NCI-H446 (cell line): ENCODE measurements at places on chromosomes 3 and 15.

GRCh38 chr15:55250392-55250791, 39.2 kb downstream of the RAB27A start:
- no peak for DNase-seq

DNA sequence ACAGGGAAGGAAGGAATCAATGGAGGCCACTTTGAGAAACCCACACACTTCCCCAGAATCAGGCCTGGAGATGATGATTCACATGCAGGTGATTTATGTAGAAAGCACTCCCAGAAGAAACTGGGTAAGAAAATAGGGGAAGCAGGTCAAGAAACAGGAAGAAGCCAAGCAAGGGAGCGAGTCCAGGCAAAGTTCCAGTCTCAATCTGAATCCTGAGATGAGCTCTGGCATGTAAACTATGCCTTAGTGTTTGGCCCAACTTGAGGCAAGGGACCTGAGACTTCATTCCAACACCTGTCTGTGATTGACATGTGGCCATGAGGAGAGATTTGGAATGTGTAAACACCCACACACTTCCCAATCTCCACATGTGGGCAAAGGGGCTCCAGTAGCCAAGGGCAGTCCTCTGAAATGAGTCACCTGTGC, 61.6 kb upstream of the CTNNB1 start:
- no peak for DNase-seq

DNA sequence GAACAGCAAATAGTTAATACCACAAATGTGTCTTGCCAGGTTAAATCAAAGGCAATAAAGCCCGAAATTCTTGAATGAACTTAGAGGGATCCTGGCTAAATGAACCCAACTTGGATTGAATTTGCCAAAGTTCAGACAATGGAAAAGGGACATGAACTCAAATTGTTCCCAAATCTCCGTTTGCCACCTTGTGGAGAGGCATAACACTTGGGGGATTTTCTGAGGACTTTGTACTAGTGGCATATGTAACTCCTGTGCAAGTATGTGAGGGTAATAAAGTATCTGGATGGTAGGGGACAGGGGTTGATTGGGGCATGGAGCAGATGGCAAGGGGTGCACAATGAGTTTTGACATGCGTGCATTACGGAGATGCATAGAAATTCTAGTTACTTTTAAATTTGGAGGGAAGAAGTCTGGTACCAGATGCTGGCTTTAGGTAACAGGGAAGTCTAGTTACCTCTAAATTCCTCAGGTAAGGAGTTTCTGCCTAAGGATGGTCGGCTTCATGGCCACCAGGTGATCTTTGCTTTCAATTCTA, 1.2 kb upstream of the TCAIM start:
- no peak for DNase-seq

DNA sequence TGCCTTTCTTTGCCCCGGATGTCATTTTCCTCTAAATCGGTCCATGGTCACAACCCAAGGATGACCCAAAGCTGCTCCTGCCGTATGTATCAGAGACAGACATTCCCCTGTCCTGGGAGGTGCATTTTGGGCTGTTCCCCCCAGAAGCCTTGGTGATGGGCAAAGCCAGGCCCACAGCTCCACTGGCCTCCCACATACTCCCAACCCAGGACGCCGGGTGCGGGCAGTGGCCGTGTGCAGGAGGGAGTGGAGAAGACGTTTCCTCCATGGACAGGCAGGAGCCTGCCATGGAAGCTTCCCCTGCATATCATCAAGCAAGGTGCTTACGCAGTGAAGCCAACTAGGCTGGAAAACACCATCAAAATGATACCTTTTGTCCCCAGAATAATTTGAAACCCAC, 175.0 kb downstream of the ATP10A start:
- DNase-seq, result no peak

GRCh38 chr3:146159037-146159436, 1.9 kb downstream of the PLOD2 start:
- DNase-seq, result no peak

DNA sequence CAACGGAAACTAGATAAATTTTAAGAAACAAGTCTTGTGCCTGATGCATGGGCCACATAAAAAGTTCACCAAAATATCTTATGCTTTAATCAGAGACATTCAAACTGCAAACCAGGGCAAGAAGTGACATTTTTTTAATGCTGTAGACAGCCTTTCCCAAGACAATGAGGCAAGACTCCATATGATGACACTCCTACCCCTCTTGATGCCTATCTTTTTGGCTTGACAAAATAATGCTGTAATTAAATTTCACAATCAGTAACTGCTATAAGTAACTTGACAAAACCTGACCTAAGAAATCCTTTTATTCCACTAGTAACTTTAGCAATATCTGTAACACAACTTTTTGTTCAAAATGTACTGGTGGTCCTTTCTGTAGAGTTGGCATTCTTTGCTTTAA, 48.7 kb downstream of the ECT2 start:
- no peak for DNase-seq

DNA sequence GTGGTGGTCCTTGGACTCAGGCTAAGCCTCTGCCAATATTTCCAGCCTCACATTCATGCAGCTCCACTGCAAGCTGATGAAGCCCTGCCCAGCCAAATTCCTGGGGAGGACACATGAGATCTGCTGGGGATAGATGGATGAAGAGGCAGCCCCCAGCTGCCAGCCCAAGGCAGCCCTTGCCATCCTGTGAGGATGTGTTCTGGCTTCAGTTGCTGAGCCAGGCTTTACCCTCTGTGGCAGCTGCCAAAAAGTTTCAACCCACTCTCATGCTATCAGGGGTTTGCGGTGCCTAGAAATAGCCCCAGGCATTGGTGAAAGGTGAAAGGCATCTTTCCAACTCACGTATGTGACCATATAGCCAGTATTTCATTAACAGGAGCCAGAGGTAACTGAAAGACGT, 37.6 kb downstream of the C2CD4A start:
- no peak for DNase-seq

- DNase-seq, result peak; percentile 32
Measured at GRCh38 chr15:54540721-54541120, 562.5 kb downstream of the UNC13C start.

DNA sequence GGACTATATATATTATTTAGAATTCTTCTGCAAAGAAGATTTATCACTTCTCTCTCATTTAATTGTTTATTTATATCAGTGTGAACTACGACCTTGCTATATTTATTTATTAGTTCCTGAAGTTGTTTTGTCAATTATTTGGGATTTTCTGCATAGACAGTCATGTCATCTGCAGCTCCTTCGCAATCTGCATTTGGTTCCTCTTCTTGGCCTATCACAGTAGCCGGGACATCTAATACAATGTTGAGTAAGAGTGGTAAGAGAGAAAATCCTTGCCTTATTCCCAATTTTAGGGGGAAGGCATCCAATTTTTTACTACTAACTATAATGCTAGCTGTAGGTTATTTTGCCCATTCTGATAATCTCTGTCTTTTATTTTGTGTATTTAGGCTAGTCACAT, 39.4 kb downstream of the FOXL2 start:
- DNase-seq, result no peak

DNA sequence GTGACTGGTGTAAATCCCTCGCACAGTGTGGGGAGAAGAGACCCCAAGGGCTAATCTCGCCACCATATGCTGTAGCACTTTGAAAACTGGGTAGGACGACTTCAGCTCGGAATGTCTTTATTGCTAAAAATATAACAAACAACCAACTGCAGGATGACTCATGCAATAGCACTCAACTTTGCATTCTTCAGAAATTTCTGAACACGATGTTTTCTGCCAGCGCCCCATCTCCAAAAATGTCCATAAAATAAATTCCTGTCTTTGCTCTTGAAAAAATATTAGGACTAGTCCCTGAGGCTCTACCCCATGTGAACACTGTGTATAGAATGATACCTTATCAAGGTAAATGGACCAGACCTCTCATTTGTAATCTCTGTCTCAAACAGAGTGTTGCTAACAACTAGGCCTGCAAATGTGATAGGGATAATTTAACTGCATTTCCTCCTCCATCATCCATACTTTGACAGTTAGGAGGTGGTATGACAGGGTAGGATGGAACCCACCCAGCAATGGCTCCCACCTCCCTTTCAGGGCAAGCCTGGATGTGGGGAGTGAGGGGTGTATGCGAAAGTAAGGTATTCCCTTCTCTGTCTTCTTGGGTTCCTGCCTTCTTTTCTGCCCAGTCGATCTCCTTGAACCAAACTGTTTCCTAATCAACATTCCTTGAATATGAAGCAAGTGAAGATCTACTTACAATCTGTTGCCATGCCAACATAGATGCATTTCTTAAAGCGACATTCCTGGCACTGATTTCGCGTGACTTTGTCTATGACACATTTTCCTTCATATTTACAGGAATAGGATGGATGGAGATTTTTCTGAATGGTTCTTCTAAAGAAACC, 201.1 kb downstream of the NR1D2 start:
- DNase-seq, result no peak

DNA sequence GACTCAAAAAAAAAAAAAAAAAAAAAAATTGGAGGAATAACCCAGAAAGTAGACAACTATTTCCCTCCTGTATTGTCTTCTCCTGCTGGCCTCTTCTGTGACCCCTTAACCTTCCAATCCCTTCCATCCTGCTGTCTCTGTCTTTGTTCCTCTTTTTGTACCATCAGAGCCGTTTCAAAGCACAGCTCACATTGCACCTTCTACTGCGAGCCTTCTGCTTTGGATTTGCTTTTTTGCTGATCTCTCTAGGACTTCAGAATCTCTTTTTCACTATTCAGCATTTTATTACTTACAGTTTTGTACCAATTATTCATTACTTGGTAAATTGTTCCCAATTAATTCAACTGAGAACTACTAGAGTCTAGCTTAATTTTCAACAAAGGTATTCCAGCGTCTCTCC, 284.0 kb upstream of the TBL1XR1 start:
- no peak for DNase-seq

DNA sequence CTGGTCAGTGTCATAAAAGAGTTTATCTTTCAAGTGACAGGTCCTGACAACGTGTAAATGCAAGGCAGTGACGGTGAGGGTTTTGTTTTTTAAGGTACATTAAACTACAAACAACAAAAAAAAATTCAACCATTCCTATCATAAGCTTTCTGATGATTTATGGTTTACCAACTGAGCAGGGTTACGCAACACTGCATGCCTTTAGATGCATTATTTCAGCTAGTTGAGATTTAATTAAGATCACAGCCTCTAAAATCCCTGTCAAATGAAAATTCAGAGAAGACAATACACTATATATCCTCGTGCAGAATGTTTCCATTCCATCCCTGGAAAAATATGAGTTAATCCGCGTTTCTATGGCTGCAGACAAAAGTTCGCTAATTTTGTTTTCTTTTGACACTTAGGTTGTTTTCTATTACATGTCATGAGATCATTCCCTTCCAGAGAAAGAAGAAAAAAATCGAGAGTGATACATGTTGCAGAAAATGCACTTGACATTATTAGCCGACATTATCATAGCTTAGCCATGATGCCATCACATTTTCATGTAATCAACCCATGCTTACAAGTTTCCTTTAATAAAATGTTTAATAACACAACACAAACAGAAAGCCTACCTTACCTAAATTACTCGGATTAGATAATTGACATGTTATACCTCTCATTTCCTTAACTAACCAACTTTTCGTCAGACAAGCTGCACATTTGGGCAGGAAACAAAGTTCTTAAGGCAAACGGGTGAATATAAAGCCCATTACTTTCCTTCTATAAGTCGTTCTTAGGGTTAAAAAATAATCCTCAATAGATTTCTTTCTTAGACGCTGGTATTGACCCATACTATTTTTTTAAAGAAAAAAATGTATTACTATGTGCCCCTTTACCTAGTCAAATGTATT, 521.2 kb downstream of the FOXP1 start:
- no peak for DNase-seq

DNA sequence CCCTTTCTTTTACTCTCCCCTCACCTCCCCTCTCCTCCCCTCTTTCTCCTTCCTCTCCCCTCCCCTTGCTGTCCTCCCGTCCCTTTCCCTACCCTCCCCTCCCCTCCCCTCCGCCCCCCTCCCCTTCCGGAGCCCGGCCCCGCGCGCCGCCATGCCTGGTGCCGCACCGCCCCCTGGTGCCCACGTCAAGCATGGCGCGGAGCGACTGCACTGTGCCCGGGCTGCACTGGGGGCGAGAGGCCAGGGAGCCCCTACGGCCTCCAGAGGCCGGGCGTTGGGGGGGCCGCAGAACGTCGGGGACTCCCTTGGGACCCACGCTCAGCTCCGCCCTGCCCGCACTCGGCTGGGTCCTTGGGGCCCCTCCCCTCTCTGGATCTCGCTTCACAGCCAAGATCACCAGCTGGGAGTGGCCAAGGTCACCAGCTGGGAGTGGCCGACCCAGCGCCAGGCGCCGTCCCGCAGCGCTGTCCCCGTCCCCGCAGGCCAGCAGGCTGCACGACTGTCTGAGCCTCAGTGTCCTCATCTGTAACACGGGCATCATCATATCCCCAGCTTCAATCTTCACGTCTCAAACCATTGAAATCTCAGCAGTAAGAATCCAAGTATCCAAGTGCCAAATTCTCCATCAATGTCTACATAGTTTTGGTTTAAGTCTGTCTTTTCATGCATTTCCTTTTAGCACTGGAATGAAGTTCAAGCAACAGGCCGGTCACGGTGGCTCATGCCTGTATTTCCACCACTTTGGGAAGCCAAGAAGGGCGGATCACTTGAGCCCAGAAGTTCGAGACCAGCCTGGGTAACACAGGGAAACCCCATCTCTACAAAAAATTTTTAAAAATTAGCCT, 42.5 kb downstream of the TPRA1 start:
- peak; percentile 76 for DNase-seq

DNA sequence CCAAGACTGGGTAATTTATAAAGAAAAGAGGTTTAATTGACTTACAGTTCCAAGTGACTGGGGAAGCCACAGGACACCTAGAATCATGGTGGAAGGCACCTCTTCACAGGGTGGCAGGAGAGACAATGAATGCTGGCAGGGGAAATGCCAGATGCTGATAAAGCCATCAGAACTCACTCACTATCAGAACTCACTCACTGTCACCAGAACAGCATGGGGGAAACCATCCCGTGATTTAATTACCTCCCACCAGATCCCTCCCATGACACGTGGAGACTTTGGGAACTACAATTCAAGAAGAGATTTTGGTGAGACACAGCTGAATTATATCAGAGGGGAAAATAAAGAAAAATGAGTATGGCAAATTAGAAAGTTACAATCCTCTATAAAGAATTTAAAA, 310.9 kb downstream of the BCHE start:
- no peak for DNase-seq

- DNase-seq, result peak; percentile 61
Measured at GRCh38 chr15:66617137-66618090, 51.6 kb upstream of the LCTL start.

- no peak for DNase-seq
Measured at GRCh38 chr3:190618330-190619030, 104.6 kb downstream of the IL1RAP start.

DNA sequence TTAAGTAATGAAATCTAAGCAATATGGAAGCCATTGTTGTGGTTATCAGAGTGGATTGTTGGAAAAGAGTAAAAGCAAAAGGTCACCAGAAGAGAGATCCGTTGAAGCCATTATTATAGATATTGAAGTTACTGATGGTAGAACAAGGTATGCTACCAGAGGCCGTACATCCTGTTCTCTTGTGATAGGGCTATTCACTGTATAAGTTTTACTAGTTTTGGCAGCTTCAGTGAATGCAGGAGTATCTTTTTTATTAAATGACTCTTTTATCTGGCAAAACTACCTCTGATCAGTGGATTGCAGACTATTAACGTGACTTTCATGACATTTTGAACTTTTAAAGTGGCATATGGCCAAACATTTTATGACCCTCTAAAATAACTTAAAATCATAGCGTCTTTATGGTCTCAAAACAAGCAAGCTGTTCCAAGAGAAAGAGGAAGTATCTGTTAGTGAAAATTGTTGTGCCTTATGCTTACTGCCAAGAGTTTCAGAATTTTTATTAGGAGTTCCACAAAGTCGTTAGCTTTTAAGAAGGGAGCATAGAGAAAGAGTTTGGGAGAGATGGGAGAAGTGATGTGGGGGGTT, 102.9 kb downstream of the LRRC49 start:
- no peak for DNase-seq

- peak; percentile 67 for DNase-seq
Measured at GRCh38 chr15:51801391-51801835, 28.0 kb upstream of the TMOD3 start.
